ENCODE measurements at places on chromosomes 2 and 18. TPM values are rescaled to one million over a fixed set of nuclear protein-coding genes. Genes with fewer than 3 reads are reported as not detected.

DNA sequence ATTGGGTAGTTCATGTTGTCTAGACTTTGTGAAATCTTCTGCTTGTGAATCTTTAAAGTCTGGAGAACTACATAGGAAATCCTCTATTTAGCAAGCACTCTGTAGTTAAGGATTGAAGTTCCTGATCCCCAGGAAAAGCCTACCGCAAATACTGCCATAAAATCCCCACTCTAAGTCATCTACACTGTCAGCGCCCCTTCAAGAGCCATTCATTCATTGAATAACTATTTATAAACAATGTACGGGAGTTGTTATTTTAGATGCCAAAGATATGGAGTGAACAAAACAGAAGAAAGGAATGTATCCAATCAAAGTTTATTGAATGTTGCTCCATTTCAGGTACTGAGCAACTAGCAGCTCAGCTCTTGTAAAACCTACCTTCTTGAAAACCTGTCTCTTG lies 36.5 kb upstream of the SLC39A10 start:
- no peaks in the 10 kb centered on the region for H3K27me3 ChIP-seq
- H3K27ac ChIP-seq: no peak overlapping the region
- H3K36me3 ChIP-seq: no peaks in the 10 kb centered on the region
- no peaks in the 10 kb centered on the region for H3K4me1 ChIP-seq
- no peak for DNase-seq

DNA sequence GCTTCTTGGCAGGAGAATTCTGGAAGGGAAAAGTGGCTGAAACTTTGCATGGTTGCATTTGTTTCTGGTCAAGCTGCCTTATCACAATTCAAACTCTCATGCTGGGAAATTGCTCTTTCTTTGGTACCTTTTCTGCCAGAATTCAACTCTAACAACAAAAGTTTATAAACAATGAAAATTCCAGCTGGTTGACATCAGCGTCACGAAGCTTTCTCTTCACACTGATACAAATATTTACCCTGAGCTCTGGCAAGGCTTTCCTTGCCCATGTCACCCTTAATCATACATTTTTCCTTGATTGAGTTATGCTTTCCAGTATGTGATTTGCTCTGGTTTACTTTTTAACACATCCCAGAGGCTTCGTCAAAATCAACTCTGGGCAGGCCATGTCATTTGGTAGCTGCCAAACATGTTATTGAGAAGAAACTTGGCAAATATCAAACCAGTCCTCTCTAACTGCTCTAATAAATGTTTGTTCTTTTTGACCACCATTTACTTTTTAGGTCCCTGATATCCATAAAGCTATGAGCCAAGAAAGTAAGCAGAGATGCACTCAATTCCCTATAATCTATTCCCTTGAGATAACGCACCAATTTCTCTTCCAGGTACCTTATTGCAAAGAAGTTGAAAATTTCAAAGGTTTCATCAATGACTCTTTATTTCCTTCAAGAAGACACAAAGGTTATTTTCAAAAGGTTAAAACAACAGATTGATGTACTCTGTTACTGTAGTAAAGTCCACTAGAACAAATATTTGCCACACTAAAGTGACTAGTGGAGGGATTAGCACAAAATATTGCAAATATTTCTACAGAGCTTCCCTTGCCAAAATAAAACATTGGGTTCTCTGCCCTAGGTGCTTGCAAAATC lies 1241.1 kb upstream of the ZEB2 start:
- no peak overlapping the region for H3K4me3 ChIP-seq
- DNase-seq: no peak
- no peaks in the 10 kb centered on the region for H3K36me3 ChIP-seq
- no peaks in the 10 kb centered on the region for H3K27me3 ChIP-seq
- H3K4me1 ChIP-seq: no peaks in the 10 kb centered on the region
- H3K27ac ChIP-seq: no peak overlapping the region

DNA sequence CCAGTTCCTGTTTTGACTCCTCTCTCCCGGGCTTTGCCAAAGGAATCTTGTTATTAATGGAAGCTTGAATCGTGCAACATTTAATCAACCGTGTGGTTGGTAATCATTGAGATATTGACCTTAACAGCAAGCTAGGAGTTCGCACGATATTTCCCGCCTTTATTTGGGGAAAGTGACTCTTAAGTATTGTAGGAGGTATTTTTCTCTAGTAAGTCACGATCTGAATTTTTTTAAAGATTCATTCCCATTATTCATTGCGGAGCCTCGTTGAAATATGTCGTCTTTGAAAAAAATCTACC lies 663 bp downstream of the NUP35 start:
- H3K36me3 ChIP-seq: no peaks in the 10 kb centered on the region
- H3K4me1 ChIP-seq: peaks cover 16% of the 10 kb centered on the region
- no peak for DNase-seq
- H3K27ac ChIP-seq: peak overlapping the region; percentile 87

DNA sequence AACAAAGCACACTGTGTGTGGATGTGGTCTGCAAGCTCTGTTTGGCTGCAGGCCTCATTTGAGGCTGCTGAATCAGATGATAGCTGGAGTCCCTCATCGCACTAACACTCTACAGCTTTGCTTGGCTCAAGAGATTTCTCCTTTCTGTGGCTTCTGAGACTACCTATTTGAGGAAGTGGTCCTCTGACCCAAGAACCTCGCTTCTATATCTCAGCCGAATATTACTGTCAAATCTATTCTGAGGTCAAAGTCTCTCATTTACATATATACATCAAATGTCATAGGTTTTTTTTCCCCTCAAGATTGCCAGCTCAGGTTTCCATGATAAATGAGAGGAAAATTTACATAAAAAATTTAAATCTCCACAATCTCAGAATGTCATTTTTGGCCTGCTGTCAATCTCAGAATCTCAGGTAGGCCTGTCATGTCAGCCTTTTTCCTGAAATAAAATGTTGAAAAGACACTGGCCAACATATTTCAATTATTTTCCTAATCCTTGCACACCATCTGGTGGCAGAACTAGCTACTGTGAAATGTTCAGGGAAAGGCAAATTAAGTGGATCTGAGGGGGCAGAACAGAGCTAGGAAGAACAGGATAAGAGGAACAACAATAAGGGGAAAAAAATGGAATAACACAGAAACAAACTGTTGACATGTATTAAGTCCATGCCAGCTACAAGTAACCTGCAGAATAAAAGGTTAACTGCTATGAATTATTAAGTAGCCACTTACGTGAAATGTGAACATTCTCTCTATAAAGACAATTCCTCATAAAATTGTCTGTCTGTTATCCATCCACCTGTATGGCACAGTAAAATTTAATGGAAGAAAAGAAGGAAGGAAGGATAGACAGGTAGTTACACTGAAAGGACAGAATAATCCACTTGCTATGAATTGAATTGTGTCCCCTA lies 39.3 kb downstream of the AP1S3 start:
- H3K36me3 ChIP-seq: no peaks in the 10 kb centered on the region
- no peak overlapping the region for H3K27ac ChIP-seq
- no peaks in the 10 kb centered on the region for H3K4me1 ChIP-seq
- no peaks in the 10 kb centered on the region for H3K27me3 ChIP-seq
- no peak for DNase-seq

GRCh38 chr18:8609659-8610458 lies 622 bp downstream of the RAB12 start:
- peak; percentile 90 for DNase-seq
- H3K27ac ChIP-seq: peak overlapping the region; percentile 85
- peaks cover 40% of the 10 kb centered on the region for H3K4me1 ChIP-seq
- H3K36me3 ChIP-seq: peaks cover 14% of the 10 kb centered on the region

GRCh38 chr2:217338306-217338916 lies 478.5 kb upstream of the TNP1 start:
- no peaks in the 10 kb centered on the region for H3K36me3 ChIP-seq
- no peaks in the 10 kb centered on the region for H3K27me3 ChIP-seq
- H3K4me3 ChIP-seq: no peak overlapping the region
- no peak overlapping the region for H3K27ac ChIP-seq
- no peak for DNase-seq

ACKR3 gene
- 12.8 TPM for polyA plus RNA-seq
